ENCODE measurements at places on chromosomes 6 and 20.

DNA sequence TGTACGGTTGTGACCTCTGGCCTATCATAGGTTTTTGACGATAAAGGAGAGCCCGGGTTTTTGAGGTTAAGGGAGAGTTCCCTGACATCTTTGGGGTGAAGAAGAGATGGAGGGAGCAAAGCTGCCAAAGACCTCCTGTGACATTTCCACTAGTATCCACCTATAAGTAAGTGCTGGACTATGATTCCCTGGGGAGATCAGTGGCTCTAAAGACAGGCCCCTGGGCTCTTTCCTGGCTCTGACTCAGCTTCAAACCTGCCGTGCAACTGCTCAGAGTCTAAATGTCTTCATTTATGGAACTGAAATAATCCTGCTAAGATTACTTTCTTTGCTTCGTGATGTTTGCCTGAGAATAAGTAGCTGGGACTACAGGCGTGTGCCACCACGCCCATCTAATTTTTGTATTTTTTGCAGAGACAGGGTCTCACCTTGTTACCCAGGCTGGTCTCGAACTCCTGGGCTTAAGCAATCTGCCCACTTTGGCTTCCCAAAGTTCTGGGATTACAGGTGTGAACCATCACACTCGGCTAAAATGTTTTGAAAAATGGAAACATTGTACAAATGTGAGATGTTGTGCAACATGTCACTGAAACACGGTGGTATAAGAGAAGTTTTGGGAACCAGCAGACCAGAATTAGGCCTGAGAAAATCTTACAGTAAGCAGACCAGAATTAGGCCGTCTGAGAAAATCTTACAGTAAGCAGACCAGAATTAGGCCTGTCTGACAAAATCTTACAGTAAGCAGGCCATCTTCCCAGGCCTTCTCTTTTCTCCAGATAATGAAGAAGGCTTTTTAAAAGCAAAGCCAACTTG, 1.1 kb upstream of the PAQR8 start:
- no peak for DNase-seq

- no peak for DNase-seq
Observed at GRCh38 chr20:1561350-1561749, 3.8 kb upstream of the SIRPD start.

GRCh38 chr6:139028215-139028657, 309 bp upstream of the ABRACL start:
- DNase-seq = no peak

DNA sequence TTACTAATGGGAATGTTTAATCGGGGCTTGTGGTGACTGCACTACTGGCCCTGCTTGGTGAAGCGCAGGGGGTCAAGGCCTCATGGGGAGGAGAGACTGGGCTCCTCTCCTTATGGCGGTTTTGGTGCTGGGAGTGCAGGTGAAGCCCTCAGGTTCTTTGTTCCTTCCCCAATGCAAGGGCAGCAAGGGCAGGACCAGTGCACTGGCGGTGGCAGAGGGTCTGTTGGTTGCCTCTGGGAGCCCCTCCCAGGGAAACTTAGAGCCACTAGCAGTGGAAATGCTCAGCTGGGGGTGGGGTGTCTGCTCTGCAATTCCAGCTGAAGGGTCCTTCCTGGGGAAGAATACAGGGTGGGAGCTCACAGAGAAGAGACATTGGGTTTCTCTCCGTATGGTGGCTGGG, 66.5 kb downstream of the KLHL32 start:
- DNase-seq = no peak

DNA sequence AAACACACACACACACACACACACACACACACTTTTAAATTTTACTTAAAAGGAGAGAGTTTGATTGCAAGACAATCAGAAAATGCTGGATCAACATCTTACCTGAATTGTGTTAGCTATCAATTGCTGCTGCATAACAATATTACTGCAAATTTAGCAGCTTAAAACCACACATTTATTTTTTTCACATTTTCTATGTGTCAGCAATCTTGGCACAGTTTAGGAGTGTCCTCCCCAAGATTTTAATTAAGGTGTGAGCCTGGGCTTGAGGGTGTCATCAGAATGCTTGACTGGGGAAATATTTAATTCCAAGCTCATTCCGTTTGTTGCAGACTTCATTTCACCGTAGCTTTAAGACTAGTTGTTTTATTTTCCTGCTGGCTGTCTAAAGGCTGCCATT, 431.0 kb upstream of the GJE1 start:
- DNase-seq = no peak

DNA sequence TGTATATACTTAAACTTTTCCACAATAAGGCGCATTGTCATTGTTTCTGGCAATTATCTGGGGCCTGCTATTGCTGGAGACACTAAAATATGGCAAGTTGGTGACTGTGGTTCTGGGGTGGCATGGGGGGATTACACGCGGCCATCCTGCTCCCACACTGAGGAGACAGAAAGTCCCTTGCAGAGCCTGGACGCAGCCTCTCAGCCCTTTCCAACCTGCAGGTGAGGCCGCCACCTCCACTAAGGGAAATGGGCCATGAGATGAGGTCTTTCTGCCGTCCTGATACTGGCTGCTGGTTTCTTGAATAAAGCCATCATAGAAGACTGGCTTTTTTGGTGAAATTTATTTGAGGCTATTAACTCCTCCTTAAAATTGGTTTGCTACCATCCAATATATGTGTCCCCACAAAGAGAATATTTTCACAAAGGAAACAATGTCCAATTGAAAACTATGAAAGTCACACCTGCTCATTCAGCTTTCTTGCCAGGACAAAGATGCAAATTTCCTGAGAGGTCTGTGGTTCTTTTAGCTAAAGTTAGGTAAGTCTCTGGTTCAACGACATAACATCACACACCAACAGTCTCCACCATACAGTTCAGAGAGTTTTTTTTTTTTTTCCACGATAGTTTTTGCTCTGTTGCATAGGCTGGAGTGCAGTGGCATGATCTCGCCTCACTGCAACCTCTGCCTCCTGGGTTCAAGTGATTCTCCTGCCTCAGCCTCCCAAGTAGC, 13.0 kb downstream of the TXNDC5 start:
- no peak for DNase-seq

GRCh38 chr20:4788314-4788713, 66.6 kb downstream of the PRND start:
- no peak for DNase-seq

DNA sequence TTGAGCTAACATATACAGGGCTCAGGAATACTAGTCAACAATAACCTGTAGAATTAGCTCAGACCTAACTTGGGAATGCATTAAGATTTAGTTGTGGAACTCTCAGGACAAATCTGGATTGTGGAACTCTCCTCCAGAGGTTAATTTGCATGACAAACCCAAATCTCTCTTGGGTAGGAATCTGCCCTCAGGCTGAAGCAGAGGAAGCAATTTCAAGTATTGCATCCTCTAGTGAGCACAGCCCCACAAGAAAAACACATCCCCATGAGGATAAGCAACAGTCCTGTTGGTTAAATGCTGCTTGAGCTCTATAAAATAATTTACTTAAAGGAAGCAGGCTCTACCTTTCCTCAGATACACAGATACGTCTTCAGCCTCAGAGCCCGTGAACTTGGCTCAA, 170.9 kb upstream of the STXBP5 start:
- DNase-seq = no peak
